Hepatic stellate cell (primary cell): ENCODE measurements at places on chromosomes 2 and 18.

GRCh38 chr2:37887286-37887685 lies 37.8 kb upstream of the RMDN2 start:
- DNase-seq = no peak

DNA sequence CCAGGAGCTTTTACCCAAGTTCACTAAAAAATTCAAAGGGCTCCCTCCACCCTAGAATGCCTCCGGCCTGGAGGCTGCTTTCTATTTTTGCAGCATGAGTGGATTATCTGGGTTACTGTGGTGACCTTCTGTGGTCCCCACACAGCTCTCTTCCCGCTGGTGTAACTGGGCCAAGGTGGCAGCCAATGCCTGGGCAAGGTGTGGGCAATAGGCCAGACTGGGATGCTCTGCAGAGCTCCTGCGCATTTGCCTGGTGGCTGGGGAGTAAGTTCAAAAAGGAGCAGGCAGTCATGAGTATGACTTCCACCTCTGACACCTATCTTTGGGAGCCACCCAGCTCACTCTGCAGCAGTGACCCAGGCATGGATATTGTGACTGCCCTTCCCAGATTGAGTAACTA lies 130.5 kb upstream of the SPRED2 start:
- DNase-seq = no peak

DNA sequence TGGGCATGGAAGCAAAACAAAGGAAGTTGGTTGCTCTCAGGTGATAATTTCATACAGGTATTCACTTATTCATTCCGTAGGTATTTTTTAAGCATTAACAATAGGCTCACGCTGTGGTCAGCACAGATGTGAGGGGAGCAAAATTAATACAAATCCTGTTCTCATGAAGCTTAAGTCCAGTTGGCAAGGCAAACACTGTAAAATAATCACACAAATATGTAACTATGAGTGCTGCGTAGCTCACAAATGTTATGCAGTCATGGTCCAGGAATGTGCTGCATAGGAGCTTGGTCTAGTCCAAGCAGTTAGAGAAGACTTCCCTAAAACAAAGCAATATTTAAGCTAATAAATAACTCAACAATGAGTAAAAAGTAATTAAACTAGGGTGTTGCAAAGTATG lies 23.9 kb downstream of the SP5 start:
- DNase-seq = peak; percentile 59

- DNase-seq = no peak
These were observed 672.1 kb upstream of the FANCL start for GRCh38 chr2:58913082-58913726.

GRCh38 chr2:24830351-24830750 lies 37.1 kb downstream of the CENPO start:
- peak; percentile 62 for DNase-seq

GRCh38 chr2:177129610-177130009 lies 83.0 kb upstream of the HNRNPA3 start:
- no peak for DNase-seq

DNA sequence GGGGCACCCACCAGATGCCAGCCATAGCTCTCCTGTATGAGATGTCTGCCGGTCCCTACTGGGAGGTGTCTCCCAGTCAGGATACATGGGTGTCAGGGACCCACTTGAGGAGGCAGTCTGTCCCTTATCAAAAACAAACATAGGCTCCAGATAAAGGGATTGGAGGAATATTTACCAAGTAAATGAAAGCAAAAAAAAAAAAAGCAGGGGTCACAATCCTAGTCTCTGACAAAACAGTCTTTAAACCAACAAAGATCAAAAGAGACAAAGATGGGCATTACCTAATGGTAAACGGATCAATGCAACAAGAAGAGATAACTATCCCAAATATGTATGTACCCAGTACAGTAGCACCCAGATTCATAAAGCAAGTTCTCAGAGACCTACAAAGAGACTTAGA lies 640.0 kb upstream of the LRRTM4 start:
- no peak for DNase-seq

- DNase-seq = peak; percentile 77
These were observed 112.3 kb downstream of the TNS1 start for GRCh38 chr2:217890445-217890844.

- DNase-seq = no peak
These were observed 62.8 kb upstream of the DTNA start for GRCh38 chr18:34647251-34647650.

GRCh38 chr2:71926876-71927756 lies 220.5 kb downstream of the CYP26B1 start:
- DNase-seq = no peak

- DNase-seq = no peak
These were observed 69.1 kb downstream of the LRRFIP1 start for GRCh38 chr2:237696461-237696860.

- no peak for DNase-seq
These were observed 48.0 kb downstream of the CDC42EP3 start for GRCh38 chr2:37623406-37623805.

GRCh38 chr2:163601377-163601776 lies 134.4 kb downstream of the FIGN start:
- DNase-seq = no peak

DNA sequence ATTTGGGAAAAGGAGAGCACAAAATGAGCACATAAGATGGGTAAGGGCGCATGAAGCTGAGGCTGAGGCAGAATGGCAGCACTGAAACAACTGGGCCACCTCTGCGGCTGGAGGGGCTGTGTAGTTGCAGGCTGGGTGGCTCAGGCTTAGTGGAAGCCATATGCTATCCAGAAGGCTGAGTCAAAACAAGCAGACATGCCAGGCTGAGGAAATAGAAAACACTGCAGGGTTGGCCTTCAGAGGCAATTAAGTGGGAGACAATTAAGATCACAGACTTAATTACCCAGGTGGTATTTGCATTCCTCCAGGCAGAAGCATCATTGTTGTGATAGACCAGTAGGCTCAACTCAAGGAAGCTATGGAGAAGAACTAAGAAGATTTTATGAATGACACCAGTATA lies 11.4 kb upstream of the XPO1 start:
- DNase-seq = no peak

DNA sequence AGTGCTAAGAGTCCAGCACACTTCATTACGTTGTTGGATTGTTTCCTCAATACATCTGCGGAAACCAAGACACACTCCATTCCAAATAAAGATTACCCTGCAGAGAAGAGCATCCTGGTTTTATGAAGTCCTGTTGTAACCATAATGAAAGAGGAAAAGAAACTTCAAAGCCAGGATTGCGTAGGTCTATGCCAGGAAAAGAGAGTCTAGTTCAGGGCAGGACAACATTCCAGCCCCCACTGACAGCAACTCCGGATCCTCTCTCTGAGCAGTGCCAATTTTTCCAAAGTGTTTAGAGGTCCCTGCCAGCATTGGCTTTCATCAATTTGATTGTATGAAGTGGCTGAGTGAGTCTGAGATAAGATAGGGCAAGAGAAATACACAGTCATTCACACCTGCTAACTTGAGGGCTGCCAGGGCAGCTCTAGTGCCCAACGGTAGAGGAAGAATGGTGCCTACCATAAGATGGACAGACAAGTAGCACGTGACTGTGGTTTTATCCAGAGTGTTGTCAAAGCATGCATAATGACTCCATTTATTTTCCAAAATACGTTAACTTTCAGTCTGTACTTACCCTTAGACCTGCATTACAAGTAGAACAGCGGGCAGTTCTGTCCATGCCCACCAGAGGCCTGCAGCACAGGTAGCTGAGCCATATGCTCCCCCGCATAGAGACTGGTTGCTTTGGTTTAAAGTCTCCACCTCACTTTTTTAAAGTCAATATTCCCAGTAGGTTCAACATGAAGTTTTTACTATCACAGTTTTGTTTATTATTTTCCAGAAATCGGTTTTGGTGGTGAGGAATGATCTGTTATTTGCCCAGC lies 23.7 kb downstream of the PIEZO2 start:
- no peak for DNase-seq

DNA sequence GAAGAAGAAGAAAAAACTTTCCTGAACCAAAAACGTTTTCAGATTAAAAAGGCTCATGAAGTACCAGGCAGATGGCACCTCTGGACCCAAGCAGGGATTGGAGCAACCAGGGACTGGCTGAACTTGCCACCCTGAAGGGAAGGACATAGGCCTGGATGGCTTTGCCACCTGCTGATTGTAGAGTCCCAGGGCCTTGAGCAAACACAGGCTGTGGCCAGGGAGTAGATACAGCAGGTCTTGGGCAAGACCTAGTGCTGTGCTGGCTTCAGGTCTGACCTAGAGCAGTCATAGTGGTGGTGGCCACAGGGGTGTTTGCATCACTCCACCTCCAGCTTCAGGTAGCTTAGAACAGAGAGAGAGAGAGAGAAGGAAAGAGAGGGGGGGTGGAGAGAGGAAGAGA lies 231.5 kb upstream of the FBXO11 start:
- DNase-seq = no peak

GRCh38 chr2:109535217-109535946 lies 78.4 kb downstream of the SEPTIN10 start:
- DNase-seq = no peak

DNA sequence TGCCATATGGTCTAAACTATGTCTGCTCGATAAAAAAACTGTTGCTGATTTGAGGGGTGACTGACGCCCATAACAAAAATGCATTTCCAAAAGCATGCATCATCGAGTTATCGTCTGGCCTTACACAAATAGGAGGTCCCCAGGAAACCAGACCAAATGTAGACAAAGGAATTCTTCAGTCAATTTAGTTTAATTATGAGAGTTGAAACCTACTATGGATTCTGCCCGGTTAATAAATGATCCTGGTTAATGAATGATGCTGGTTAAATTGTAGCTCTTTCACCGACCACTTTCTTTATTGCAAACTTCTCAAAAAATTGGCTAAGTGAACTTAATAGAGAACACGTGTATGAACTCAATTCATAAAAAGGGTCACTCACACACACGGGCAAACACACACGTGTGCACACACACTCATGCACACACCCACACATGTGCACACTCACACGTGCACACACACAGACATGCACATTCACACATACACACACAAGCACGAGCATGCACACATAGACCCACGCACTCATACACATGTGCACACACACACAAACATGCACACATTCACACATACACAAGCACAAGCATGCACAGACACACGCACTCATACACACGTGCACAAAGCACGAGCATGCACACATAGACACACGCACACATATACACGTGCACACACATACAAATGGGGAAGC lies 59.0 kb upstream of the SALL3 start:
- DNase-seq = no peak

DNA sequence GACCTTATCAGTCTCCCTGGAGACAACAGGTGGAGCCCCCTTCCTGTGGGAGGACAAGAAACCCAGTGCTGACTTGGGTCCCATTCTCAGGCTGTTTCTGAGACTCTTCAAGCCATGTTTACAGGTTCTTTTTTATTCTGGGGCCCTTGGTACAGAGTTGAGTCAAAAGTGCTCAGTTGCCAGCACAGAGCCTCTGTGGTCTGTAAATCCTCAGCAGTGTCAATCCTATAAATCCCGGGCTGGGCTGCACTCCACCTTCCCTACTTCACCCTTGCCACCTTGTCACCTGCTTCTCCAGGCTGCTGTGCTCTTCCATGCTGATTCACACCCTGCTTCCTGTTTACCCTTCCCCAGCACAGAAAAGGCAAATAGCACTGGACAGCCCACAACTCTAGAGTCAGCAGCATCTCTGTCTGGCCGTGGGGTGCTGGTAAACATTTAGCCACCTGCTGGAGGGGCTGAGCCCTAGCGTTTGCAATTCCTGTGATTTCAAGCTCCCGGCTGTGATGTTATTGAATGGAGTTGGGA lies 74.7 kb downstream of the TNFRSF11A start:
- no peak for DNase-seq

DNA sequence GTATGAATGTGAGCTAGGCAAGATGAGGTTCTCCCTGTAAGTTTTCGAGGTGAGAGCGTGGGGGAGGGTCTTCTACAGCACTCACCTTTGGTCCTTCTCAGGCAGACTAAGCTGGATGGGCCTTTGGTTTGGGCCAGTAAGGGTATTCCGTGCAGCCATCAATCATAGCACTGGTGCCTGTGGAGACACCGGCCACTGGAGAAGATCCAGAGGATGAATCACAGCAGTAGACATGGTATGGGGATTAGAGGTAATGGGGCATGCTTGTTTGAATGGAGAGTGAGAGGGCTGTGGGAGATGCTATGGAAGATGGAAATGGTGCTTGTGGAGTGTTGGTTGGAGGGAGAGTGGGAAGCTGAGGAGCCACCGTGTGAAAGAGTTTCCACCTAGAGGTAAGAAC lies 16.1 kb downstream of the MAPRE3 start:
- no peak for DNase-seq

- peak; percentile 66 for DNase-seq
These were observed 10.4 kb downstream of the RNF152 start for GRCh38 chr18:61882296-61883004.

- DNase-seq = no peak
These were observed 29.5 kb downstream of the TNP1 start for GRCh38 chr2:216830346-216830745.

DNA sequence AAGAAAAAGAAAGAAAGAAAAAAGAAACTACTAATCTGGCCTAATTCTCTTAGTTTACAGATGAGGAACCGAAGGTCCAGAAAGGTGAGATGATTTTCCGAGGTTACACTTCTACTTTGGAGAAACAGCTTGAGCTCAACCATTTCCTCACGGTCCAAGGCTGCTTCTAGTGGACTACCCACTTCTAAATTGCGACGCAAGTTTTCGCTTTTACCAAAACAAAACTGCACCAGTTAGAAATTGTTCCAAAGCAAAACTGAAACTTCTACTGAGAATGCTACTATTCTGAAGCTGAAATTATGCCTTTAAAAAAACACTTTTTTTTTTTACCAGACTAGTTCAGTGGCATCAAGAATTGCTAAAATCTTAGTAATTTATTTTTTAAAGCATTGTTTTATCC lies 101.6 kb downstream of the INO80D start:
- DNase-seq = no peak

DNA sequence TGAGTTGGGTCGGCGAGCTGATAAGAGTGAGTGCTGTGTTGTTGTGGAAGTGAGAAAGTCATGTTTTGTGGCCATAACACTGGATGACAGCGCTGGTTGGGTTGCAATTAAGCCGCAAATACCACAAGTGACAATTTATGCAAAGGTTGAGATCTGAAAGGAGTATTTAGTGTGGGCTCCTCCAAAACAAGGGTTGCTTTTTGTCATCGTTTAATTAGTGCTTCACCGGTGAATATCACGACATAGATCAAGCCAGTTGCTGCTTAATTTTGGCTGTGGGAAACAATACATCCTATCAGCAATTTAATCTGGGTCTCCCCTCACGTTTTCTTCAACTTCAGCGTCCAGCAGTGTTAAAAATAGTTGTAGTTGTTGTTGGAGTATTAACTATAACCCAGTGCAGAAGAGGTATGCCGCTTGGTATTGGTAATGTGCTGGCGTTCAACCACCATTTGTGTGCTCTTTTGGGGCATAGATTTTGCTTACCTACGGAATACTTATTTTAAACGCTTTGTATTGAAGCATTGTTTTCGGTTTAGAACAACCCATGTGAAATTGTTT lies 662 bp downstream of the ACVR2A start:
- DNase-seq = peak; percentile 11

DNA sequence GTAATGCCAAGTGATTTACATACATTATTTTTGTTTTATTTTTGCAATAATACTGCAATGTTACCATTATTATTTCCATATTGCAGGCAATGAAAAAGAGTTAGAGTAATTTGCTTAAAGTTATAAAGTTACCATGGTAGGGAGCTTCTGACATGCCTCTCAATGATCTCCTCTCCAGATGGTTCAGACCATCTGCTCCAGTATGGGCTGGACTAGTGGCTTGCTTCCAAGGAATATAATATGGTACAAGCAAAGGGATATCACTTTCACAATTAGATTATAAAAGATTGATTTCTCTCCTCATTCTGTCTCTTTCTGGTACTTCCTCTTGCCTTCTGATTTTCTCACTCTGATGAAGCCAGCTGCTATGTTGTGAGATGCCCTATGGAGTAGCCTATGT lies 245.4 kb downstream of the INSIG2 start:
- DNase-seq = no peak

GRCh38 chr2:235637896-235638295 lies 144.1 kb downstream of the AGAP1 start:
- no peak for DNase-seq
